Spinal cord (tissue), 10 donors: ENCODE measurements at places on chromosomes 16 and 17. TPM values are rescaled to one million over a fixed set of nuclear protein-coding genes. Genes with fewer than 3 reads are reported as not detected.

CRHR1 gene
- 3.2 TPM for total RNA-seq

HBM gene
- total RNA-seq, result 56.1 TPM

SRL gene
- 1.6 TPM for total RNA-seq

MYH3 gene
- 3.3 TPM for total RNA-seq

TUBG2 gene
- total RNA-seq, result 26.9 TPM

GRCh38 chr17:7001318-7001961 is 5.6 kb downstream of the ALOX12 start:
- no peak overlapping the region for H3K27ac ChIP-seq
- no peak overlapping the region for H3K4me3 ChIP-seq
- H3K4me1 ChIP-seq, result peaks cover 11% of the 10 kb centered on the region

- no peak for DNase-seq
- H3K27me3 ChIP-seq, result no peaks in the 10 kb centered on the region
- peaks cover 27% of the 10 kb centered on the region for H3K4me1 ChIP-seq
- peak overlapping the region; percentile 81 for H3K27ac ChIP-seq
Measured at GRCh38 chr16:31072540-31073141, 1.4 kb downstream of the ZNF668 start.

- H3K4me1 ChIP-seq, result no peaks in the 10 kb centered on the region
- no peak for DNase-seq
- H3K4me3 ChIP-seq, result no peak overlapping the region
- no peak overlapping the region for H3K27ac ChIP-seq
- H3K36me3 ChIP-seq, result no peaks in the 10 kb centered on the region
Measured at GRCh38 chr17:6366221-6366666, 68.7 kb downstream of the AIPL1 start.

- DNase-seq, result no peak
- H3K36me3 ChIP-seq, result peaks cover 100% of the 10 kb centered on the region
- no peaks in the 10 kb centered on the region for H3K27me3 ChIP-seq
- H3K27ac ChIP-seq, result no peak overlapping the region
Measured at GRCh38 chr17:82441691-82442487, 8.7 kb downstream of the CYBC1 start.

DNA sequence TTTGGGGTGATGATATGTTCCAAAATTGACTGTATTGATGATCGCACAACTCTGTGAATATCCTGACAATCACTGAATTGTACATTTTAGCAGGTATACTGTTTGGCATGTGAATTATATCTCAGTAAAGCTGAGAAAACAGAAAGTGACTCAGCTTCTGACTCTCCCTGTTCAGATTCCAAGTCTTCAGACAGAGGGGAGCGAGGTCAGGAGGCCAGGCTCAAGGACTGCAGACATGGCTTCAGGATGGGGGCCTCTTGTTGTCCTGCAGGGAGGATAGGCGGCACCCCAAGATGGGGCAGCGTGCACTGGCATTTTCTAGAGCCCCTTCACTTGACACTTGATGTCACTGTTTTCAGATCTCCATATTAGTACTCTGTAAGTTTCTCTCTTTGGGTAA is 45.6 kb downstream of the KNOP1 start:
- no peak for DNase-seq
- H3K4me1 ChIP-seq, result peaks cover 2% of the 10 kb centered on the region
- no peak overlapping the region for H3K4me3 ChIP-seq
- H3K27me3 ChIP-seq, result no peaks in the 10 kb centered on the region
- peaks cover 31% of the 10 kb centered on the region for H3K36me3 ChIP-seq
- H3K27ac ChIP-seq, result no peak overlapping the region

- H3K27ac ChIP-seq, result peak within 1 kb of the TSS; percentile 71
- H3K4me3 ChIP-seq, result peak within 1 kb of the TSS; percentile 70
- peaks cover 4% of the 10 kb centered on the region for H3K36me3 ChIP-seq
- DNase-seq, result no peak
Measured at GRCh38 chr17:28042657-28042720, at the start of gene NLK. Gene NLK (plus strand): TSS chr17:28042677. CDS start chr17:28042874, 197 bp downstream.

DNA sequence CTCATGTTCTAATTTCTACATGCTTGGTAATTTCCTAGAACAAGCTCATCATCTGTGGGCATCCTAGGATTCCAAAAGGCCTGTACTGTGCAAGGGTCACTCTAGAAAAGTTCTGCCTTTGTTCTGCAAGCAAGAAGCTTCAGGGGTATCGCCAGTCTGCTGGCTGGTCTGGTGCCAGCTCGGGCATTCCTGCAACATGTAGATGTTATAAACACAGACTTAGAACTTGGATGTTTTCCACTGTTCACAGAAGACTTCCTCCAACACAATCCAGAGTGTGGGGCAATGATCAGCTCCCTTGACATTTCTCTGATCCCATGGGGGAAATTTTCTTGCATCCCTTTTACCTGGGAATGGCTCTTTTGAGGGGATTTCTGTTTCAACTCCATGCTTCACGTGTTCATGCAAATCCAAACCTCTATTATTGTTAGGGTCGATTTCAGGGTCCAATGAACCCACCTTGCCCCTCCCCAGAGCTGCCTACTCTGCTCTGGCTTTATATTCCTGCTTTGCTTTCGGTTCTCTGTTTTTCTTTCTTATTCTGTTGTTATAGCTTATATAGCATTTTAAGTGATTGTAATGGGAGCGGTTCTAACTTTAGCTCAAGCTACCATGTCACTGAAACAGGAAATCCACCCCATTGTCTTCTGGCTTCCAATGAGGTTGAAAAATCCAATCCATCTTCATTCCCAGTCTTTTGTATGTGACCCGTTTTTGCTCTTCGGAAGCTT is 25.3 kb downstream of the UBE2O start:
- H3K4me1 ChIP-seq, result peaks cover 9% of the 10 kb centered on the region
- H3K4me3 ChIP-seq, result no peak overlapping the region
- DNase-seq, result no peak
- H3K36me3 ChIP-seq, result peaks cover 5% of the 10 kb centered on the region
- no peak overlapping the region for H3K27ac ChIP-seq

- no peak for DNase-seq
- H3K4me3 ChIP-seq, result no peak overlapping the region
- peaks cover 5% of the 10 kb centered on the region for H3K4me1 ChIP-seq
- no peaks in the 10 kb centered on the region for H3K27me3 ChIP-seq
Measured at GRCh38 chr17:29742210-29742513, 119.5 kb upstream of the CORO6 start.
